Left forelimb (tissue), 1 donor: ENCODE measurements at places on chromosomes 3 and 15.

GRCh38 chr15:60095711-60096110 lies 91.6 kb downstream of the FOXB1 start:
- DNase-seq = no peak

DNA sequence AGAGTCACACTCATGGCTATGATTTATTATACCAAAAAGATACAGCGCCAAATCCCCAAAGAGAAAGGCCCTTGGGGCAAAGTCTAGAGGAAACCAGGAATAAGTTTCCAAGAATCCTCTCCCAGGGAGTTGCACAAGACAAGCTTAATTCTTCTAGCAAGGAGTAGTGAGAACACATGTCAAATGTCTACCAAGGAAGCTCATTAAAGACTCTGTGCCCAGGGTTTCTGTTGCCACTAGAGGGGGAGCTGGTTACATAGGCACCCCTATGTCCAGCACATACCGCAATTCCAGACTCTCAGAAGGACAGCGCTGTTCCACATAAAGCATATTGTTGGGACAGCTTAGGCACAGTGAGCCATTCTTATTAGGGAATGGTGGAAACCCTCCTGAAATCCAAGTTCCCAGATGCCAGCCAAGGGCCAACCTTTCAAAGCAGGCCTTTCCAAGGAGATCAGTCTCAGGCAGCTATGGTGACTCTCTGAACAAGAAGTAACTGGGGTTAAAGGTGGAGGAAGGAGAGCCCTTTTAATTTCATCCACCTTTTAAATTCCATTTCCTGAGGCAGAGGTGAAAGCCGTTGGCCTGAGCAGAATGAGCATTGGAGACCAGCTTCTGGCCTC lies 194.2 kb downstream of the UACA start:
- DNase-seq = no peak

DNA sequence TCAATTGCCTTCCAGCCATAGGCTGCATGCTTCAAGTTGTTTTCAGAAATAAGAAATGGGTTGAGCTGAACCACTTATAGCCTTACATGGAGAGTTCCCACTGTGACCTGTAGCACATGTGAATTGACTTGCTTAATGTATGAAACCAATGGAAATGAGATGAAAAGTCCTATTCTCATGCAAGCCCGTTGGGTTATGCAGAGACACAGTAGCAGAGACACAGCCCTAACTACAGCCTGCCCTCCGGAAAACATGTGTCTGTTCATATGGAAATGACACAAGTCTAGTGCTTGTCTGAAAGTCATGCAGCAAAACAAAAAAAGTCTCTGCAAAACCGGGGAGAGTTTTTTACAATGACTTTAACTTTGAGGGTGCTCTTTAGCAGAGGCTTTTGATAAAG lies 14.5 kb downstream of the HIGD2B start:
- no peak for DNase-seq

- no peak for DNase-seq
Measured at GRCh38 chr3:20105513-20106280, 65.5 kb downstream of the KAT2B start.

DNA sequence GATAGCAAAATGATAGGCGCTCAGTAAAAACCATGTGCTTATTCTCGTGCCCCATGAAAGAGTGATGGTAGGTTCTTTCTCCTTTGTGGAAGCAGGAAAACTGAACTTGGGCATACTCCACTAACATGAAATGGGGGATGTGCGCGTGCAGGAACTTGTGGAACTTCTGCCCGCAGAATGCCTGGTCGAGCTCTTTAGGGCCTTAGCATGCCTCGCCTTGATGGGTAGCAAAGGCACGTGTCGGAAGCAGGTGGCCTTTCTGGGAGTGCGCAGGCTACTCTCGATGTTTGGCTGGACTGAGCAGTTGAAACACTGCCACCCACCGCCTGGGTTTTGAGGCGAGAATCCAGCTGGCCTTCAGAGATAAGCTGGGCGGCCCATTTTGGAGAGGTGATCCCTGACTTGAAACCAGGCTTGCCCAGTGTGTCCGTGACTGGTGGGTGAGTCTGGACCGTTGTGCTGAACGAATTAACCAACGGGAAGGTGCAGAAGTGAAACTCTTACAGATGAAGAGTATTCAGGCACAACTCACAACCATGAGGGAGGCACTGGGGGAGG lies 842 bp downstream of the PCCB start:
- DNase-seq = peak; percentile 74

DNA sequence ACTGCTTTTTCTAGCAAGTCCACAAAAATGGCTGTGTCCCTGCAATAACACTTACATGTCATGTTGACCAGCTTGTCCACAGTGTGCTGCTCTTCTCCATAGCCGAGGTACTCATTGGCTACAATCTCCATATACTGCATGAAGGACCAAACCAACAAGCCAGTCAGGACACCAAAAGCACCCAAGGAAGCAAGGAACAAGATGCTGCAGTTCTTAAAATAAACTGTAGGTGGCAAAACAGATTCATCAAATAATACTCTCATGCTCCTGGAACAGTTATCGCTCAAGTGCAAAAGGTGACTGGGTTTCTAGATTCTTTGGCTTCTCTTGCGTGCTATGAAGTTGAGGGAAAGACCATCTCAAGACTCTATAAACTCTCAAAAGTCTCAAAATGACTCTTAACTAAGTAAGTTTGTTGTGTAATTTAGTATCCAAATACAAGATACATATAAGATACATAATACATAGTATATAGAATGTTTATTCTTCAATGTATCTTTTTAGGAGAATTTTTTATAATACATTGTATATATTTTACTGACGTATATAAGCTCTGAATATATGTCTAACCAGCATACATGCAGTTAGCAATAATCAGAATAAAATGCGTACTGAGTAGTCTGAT lies 57.0 kb downstream of the NEK10 start:
- DNase-seq = no peak

DNA sequence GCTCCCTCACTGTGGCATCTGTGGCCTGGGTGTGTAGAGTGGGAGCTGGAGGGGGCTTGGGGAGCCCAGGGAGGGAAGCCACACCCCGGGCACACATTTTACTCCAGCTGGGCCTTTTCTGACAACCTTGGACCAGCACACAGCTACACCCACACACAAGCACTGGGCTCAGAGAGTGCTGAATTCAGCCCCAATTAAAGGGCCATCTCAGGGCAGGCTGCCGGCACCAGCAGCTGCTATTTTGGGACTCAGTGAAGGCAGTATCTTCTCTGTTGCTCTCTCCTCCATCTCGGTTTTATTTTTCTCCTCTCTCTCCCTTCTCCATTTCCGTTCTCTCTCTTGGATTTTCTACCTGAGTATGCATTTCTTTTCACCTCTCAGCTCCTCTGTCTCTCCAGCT lies 19.1 kb upstream of the TBC1D21 start:
- peak; percentile 15 for DNase-seq

DNA sequence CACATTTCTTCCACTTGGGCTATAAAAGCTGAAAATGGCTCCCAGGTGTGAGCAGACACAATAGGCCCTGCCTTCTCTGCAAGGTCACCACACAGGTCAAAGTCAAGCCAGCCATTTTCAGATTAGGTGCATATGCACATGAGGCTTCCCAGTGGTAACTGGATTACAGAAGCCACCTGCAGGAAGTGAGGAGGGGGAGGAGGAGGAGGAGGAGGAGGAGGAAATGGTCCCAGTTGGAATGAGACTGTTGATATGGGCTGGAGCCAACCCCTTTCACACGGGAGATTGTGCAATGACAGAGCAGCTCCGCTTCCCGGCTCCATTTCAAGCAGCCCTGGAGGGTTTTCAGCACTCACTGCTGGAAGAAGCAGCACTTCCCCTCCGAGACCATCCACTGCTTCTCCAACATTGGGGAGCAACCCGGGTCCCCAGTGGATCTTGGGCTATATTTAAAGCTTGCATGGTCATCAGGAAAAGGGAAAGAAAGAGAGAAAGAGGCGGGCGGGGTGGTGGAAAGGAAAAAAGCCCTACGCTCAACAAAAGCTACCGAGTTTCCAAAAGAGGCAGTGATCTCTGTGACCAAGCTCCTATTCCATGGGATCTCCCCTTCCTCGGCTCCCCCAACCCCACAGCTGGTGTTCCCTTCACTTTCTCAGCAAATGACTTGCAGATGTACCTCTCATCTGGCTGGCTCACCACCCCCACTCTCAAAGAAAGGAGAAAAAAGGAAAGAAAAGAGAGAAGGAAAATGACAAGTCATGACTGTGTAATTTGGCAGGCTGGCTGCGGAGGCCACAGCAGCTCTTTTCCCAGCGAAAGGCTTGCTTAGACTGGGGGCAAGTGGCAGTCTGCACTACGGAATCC lies 58.3 kb downstream of the LRIG1 start:
- peak; percentile 82 for DNase-seq

DNA sequence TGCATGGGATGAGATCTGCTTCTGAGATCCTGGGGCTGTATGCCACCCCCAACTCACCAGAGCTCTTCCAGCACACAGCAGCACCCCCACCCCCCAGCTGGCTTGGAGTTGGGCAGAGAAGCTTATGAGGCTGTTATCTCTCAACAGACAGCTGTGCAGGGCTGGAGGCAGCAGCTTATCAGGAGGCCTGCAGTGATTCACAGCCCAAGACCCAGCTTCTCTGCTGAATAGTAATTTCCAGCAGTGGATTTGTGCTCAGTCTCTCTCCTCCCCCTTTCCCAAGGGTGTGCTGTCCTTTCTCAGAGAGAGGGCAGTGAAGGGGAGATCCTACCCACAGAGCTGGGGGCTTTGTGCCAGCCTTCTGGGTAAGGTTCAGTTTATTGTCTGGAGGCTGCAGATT lies 2.1 kb downstream of the RPP25 start:
- no peak for DNase-seq

DNA sequence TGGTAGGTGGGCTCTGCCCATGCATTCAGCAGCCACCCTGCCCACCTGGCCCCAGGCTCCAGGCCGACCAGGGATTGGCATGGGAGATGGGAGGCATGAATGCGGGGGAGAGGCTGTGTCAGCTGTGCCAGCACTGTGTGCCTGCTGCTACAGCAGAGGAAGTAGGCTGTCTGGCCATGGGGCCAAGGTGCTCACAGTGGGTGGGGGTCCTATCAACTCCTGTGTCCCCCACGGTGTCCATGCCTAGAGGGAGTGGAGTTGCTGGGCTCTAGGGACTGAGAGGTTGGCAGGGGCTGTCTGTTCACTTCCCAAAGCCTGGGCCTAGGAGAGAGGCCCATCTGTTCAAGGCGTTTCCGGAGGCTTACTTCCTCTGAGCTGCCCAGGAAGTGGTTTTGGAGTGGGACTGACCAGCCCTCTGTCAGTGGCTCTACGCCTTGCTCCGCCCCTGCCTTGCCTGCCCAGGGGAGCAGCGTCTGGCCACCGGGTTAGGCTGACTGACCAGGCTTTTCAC lies 5.8 kb downstream of the PRKCD start:
- no peak for DNase-seq

DNA sequence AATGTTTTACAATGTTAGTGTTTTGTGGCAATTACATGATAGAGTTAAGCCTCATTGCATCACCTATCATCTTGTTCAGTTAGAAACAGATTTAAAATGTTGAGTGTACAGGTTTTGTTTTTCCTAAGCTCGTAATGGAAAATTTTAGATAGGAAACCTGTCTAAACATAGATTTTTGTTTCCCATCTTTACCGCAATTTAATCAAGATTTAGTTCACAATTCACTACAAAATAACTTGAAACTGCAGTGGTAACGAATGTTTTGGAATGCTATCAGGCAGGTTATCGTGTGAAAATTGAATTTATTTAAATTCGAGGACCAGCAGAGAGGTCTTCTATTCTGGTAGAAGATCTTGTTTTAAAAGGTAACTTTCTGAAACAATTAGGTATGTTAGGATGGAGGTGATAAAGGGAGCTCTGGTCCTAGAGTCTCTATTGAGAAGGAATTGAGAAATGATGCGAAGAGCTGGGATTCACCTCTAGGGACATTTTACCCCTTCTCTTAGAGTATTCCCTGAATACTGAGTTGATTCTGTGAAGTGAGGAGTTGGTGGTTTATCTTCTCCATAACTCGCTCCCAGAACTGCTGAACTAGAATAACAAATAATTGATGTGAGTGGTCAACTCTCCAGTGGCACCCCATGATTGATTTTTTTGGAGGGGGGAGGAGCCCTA lies 1.4 kb downstream of the DOCK3 start:
- no peak for DNase-seq

DNA sequence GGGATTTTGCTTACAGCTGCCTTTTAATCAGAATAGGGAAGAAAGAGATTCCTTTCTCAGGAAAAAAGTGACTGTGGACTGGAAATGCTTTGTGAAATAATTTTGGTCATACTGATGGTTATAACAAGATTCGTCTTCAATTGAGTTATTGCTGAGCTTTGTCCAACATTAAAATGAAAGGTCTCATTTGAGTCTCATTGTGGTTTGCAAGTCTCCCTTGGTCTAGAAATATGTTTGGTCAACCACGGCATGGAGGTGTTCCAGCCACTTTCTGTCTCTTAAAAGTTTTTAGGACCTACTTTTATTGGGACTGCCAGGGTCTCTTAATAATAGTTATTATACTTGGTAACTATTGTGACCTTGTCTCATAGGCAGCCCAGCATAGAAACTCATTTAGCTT lies 15.3 kb downstream of the FLNB start:
- no peak for DNase-seq

DNA sequence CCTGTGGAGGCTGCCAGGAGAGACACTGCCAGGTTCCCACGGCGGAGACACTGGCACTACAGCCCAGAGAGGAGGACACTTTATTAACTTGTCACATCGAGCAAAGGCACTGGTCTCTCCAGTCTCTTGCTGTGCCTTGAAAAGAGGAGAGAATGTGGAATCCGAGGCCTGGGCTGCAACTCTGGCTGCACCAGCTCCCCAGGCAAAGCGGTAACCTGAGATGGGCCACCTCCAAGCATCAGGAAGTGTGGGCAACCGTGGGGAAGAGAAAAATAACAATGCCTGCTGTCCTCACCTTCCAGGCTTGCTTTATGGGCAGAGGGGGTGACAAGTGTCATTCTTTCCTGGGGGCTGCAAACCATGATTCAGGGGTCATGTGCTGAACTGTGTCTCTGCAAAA lies 91.6 kb upstream of the RGMA start:
- no peak for DNase-seq

DNA sequence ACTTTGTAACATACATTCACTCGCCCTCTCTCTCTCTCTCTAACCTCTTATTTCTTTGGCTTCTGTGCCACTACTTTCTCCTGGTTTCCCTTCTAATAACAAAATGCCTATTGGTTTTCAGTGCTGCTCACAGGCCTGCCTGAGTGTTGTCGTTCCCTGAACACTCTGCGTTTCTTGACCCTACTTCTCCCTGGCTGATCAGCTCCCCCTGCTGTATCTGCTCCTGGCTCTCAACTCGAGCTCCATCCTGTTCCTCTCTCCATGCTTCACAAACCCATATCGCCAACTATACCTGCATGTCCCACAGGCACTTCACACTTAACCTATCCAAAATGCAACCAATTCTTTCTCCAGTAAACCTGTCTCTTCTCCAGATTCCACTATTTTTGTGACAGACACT lies 111.4 kb downstream of the OPA1 start:
- no peak for DNase-seq

DNA sequence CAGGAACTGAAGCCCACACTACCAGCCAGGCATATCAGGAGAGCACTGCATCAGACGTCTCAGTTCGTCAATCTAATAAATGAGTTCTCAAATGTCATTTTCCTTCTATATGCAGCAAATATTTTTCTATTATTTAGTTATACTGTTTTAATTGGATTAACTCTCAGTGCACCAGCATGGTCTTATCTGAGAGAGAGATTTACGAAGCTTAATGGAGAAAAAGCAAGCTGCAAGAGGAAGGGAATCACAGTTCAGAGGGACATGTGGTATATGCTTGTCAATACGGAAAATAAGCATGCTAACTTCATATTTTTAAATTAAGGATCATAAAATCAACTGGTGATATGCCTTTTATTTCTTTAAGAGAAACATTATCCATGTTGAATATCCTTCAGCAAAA lies 213.1 kb upstream of the NECTIN3 start:
- no peak for DNase-seq

GRCh38 chr15:66153549-66154415 lies 99.8 kb downstream of the MEGF11 start:
- DNase-seq = no peak
